Tibial nerve (tissue), 4 donors: ENCODE measurements at places on chromosomes 12 and 14.

DNA sequence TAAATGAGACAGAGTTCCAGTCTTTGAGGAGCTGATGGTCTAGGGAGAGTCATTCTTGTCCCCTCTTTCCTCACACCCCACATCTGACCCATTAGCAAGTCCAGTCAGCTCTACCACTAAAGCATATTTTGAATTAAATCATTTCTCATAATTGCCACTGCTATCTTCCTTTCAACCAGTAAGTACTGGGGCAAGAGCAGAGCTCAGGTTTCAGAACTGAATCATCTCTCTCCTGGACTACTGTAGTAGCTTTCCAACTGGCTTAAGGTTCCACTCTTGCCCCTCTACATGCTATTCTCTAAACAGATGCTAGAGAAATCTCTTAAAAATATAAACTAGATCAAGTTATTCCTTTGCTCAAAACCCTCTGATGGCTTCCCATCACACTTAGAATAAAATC lies 218.3 kb downstream of the TTC6 start:
- no peak overlapping the region for H3K27ac ChIP-seq
- H3K27me3 ChIP-seq = no peaks in the 10 kb centered on the region
- DNase-seq = no peak
- H3K36me3 ChIP-seq = no peaks in the 10 kb centered on the region

- no peak overlapping the region for H3K4me3 ChIP-seq
- no peaks in the 10 kb centered on the region for H3K36me3 ChIP-seq
- DNase-seq = no peak
- H3K4me1 ChIP-seq = peaks cover 20% of the 10 kb centered on the region
- no peaks in the 10 kb centered on the region for H3K27me3 ChIP-seq
These were observed 2.6 kb downstream of the CYP46A1 start for GRCh38 chr14:99686557-99687283.

GRCh38 chr12:72673853-72674252 lies 401.7 kb downstream of the TRHDE start:
- no peaks in the 10 kb centered on the region for H3K4me1 ChIP-seq
- H3K4me3 ChIP-seq = no peak overlapping the region
- no peak overlapping the region for H3K27ac ChIP-seq
- no peaks in the 10 kb centered on the region for H3K36me3 ChIP-seq
- no peaks in the 10 kb centered on the region for H3K27me3 ChIP-seq

DNA sequence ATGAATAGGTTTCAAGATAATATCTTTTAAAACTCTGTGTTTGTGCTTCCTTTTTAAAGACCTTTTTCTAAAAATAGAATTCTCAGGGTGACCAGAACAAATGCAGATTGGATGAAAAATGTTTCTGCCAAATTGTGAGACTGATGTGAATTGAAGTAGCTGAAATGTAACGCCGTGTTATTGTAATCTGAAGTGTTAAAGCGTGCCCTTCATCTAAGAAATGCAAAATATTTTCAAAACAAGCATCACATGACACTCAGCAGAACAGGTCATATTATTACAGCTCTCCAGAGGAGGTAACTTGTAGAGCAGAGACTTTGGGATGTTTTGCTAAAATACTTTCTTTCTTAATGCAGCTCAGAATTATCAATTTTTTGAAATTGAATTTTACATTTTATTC lies 90.0 kb upstream of the PLEKHA5 start:
- no peak for DNase-seq
- H3K27me3 ChIP-seq = no peaks in the 10 kb centered on the region
- no peaks in the 10 kb centered on the region for H3K36me3 ChIP-seq
- no peak overlapping the region for H3K4me3 ChIP-seq

DNA sequence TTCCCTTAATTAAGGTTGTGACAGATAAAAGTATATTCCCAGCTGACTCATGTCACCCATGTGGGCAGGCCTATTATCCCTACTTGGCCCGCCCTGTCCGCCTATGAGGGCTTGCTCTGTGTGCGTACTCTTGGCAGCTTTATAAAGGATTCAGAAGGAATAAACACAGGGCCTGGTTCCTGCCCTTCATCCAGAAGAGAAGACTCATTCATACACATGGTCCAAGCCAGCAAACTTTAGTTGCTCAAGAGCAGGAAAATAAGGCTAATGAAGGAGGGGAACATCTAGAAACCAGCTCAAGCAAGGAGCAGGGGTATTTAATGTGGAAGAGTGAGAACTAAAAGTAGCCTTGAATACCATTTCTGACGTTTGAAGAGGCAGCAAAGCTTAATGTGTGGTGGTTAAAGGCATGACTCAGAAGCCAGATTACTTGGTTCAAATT lies 141.9 kb downstream of the CRADD start:
- no peaks in the 10 kb centered on the region for H3K4me1 ChIP-seq
- DNase-seq = peak; percentile 34
- no peaks in the 10 kb centered on the region for H3K27me3 ChIP-seq
- no peak overlapping the region for H3K4me3 ChIP-seq
- no peaks in the 10 kb centered on the region for H3K36me3 ChIP-seq
- peak overlapping the region; percentile 93 for H3K27ac ChIP-seq

DNA sequence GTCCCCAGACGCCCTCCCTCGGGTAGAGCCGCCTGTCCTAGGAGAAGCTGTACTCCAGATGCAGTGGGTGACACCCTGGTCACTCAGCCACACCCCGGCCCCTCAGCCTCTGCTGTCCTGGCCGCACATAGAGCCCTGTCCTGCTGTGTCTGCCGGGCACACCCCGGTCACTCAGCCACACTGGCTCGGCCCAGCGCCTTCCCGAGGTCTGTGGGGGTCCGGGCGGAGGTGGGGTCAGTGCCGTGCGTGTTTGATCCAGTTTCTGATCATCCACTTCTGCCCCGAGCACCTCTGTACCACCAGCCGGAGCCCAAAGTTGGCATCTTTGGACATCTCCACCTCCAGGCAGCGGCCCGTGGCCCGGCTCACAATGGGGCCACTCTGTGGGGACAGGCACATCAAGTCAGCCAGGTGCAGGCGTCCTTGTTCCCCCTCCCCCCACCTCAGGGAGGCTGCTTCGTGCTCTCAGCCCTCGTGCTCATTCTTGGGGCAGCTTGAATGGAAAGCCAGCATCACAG lies 52.7 kb downstream of the NOC4L start:
- no peak overlapping the region for H3K4me3 ChIP-seq
- H3K4me1 ChIP-seq = no peaks in the 10 kb centered on the region
- no peak overlapping the region for H3K27ac ChIP-seq
- H3K36me3 ChIP-seq = no peaks in the 10 kb centered on the region
- no peak for DNase-seq
- no peaks in the 10 kb centered on the region for H3K27me3 ChIP-seq

DNA sequence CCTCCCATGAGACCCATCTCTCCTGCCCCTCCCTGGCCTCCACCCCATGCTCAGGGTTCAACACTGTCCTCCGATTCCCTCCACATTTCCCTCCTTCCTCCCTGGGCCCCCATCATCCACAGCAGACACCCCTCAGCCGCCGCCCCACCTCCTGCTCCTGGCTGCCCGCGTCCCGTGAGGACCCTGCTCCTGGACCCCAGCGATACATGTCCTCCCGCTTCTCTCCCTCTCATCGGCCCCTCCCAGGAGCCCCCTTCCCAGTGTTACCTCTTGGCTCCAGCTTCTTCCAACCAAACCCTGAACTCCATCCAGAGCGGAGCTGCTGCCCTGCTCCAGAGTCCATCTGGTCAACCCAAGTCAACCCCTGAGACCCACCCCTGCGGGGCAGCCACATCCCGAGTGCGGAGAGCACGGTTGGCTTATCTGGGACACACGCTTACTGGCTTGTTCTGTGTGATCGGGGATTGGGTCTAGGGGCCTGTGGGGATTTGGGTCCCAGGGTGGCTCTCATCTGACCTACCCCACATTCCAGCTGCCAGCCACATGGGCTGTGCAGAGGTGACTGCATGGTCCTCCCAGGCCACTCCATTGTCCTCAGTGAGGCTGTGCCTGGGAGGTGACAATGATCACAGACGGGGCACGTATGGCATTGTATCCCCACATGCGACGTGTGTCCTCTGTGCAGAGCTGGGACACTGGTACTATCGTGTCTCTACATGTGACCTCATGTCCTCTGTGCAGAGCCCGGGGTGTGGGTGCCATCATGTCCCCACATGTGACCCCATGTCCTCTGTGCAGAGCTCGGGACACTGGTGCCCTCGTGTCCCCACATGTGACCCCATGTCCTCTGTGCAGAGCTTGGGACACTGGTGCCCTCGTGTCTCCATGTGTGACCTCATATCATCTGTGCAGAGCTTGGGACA lies 333.6 kb downstream of the ADGRD1 start:
- H3K27me3 ChIP-seq = no peaks in the 10 kb centered on the region
- no peaks in the 10 kb centered on the region for H3K4me1 ChIP-seq
- H3K27ac ChIP-seq = no peak overlapping the region
- peak; percentile 3 for DNase-seq
- H3K4me3 ChIP-seq = no peak overlapping the region
- H3K36me3 ChIP-seq = no peaks in the 10 kb centered on the region

- H3K4me3 ChIP-seq = no peak overlapping the region
- H3K36me3 ChIP-seq = no peaks in the 10 kb centered on the region
- peak overlapping the region; percentile 80 for H3K27ac ChIP-seq
- no peaks in the 10 kb centered on the region for H3K27me3 ChIP-seq
These were observed 513.0 kb upstream of the SEL1L start for GRCh38 chr14:82046512-82047226.

GRCh38 chr12:124916374-124917134 lies 2.1 kb upstream of the UBC start:
- no peaks in the 10 kb centered on the region for H3K36me3 ChIP-seq
- H3K4me1 ChIP-seq = peaks cover 33% of the 10 kb centered on the region
- no peaks in the 10 kb centered on the region for H3K27me3 ChIP-seq
- peak overlapping the region; percentile 64 for H3K4me3 ChIP-seq

GRCh38 chr14:100777818-100778525 lies 47.9 kb upstream of the MEG3 start:
- no peaks in the 10 kb centered on the region for H3K27me3 ChIP-seq
- no peak overlapping the region for H3K4me3 ChIP-seq
